Activated CD8-positive, alpha-beta memory T cell treated with anti-CD3 and anti-CD28 coated beads for 4 hours (primary cell): ENCODE measurements at places on chromosomes 4 and X.

- DNase-seq = no peak
Observed at GRCh38 chrX:52425775-52426174, 57.0 kb downstream of the XAGE2 start.

GRCh38 chr4:166896254-166896653, 338.0 kb downstream of the SPOCK3 start:
- no peak for DNase-seq

DNA sequence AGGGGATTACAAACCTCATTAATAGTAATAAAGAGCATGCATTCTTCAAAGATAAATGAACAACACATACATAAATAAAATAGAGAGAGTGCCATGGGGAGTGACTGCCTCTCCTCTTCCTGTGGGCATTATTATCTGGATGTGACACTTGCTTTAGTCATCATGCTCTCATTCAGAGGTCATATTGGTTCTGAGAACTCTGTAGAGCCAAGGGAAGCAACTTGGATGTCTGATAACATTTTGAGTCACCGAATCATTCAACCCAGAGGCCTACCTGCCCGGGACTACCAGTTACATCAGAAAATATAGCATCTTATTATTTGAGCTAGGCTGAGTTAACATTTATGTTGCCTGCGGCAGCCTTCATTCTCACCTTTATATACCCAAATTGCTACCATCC, 489.5 kb downstream of the STIM2 start:
- no peak for DNase-seq

- no peak for DNase-seq
Observed at GRCh38 chr4:8451440-8452182, 11.0 kb downstream of the TRMT44 start.

GRCh38 chrX:124555036-124555595, 208.8 kb downstream of the SH2D1A start:
- no peak for DNase-seq

DNA sequence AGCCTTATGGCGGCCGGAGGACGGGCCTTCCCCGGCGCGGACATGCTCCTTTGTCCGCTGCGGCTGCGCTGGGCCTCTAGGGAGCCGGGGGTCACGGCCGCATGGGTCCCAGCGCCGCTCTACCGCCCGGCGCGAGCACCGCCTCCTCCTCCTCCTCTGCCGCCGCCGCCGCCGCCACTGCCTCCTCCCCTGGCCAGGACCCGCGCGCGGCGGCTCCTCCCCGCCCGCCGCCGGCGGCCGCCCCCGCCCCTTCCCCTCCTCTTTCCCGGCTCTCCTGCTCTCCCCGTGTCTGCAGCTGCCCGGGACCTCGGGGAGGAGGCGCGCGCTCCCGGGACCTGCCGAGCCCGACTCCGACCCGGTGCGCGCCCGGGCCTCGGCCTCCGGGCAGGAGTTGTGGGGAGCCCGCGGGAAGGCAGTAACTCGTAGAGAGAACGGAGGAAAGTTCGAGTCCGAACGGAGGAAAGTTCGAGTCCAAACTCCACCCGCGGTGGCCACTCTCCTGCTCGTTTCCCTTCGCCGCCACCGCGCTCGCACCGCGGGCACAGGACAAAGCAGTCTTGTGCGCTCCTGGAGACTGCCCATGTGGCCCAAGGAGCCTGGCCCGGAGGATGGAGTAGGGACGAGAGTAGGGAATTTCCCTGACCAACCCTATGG, at the start of gene ADGRA3:
TSS of gene ADGRA3 (minus strand) at position 179 of the 654 bp plus-strand sequence. CDS start 282 bp downstream, outside the sequence.
- DNase-seq = no peak

- DNase-seq = no peak
Observed at GRCh38 chr4:156593464-156593863, 378.1 kb downstream of the PDGFC start.

DNA sequence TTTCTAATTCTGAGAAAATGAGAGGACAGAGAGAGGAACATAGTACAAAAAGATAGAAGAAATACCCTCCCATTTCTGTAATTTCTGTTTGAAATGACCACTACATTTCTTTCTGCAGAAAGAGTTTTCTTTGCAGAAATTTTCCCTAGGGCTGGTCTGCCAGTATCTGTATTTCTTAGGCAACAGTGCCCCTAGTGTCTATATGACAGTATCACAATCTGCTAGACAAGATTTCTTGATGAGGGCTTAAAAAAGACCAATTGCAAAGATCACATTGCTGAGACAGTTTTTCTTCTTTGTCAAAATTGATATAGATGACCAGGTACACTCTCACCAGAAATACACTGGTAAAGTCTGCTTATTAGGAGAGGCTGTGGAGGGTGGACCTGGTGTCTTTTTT, 81.0 kb upstream of the ZDHHC15 start:
- DNase-seq = no peak

GRCh38 chr4:2932321-2932950, 30.8 kb downstream of the NOP14 start:
- DNase-seq = no peak

GRCh38 chr4:24578364-24578763, 6.0 kb downstream of the DHX15 start:
- DNase-seq = no peak

GRCh38 chr4:3871181-3871852, 105.1 kb downstream of the ADRA2C start:
- no peak for DNase-seq

DNA sequence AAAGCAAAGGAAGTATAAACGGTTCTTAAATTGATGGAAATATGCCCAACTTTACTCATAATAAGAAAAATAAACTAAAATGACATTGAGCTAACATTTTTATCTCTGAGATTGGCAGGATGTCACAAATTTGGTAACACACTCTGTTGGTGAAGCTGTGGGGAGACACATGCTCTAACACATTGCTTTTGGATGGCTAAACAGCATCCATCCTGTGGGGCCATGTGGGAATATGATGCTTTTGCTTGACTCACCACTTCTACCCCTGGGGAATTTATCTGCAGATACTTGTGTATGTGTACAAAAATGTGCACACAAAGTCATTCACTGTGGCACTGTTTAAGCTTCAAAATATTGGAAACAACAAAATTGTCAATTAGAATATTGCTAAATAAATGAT, 100.2 kb downstream of the ANAPC4 start:
- DNase-seq = no peak

GRCh38 chr4:78292341-78292740, 235.2 kb downstream of the FRAS1 start:
- no peak for DNase-seq

- no peak for DNase-seq
Observed at GRCh38 chr4:39255871-39256270, 73.5 kb downstream of the WDR19 start.

- no peak for DNase-seq
Observed at GRCh38 chr4:126756050-126756829, 876.5 kb upstream of the INTU start.

DNA sequence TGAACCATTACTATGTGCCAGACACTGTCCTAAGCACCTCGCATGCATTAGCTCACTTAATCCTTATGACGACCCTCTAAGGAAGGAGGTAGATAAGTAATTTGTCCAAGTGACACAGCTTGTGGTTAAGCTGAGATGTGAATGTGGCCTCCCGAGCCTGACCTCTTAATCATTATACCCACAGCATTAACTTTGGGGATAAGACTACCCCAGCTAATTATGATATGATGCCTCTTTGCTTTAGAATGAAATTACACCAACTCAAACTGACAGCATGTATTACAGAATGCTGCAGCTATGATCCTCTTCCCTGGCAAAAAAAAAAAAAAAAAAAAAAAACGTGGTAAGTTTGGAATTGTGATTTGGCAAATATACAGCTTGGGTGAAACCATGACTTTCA, 53.5 kb downstream of the APBB2 start:
- DNase-seq = no peak

DNA sequence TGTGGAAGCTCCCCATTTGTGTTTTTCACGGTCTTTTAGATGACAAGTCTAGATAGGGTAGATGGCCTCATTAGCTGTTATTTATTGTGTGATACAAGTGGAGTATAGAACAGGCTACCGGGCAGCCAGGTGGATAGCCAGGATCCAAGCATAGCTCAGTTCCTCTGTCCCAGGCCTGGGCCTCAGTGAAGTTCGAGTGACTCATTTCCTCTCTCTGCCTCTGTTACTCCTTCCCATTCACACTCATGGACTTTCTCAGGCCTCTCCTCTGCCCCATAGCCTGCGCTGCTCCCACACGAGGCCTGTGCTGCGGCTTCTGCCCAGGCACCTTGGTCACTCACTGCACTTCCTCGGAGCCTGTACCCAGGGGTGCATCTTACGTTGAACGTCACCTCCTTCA, 54.5 kb downstream of the TENM3 start:
- DNase-seq = no peak

DNA sequence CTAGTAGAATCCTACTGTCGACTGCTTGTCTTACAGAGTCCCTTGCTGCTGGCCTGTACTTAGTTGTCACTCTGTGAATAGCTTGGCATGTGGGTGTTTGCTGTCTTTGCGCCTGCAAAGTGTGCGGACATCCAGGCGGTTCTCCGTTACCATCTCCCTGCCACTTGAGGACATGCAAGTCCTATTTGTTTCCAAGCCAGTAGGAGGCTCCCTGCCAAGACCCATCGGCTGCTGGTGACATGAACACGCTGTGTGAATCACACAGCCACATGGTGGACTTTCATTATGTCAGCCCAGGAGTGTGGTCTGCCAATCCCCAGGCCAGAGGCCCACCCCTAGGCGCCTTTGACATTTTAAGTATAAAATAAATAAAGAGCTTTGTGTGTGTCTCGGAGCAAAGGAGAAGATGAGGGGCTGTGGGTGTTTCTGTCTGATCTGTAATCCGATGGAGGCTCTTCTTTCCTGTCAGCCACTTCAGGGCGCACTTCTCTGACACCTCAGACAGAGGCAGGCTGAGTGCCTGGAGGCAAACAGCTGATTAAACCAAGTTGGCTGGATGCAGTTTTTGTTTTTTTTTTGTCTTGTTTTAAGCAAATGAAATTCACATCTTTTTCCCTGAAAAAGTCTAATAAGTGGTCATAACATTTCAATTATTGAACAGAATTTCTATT, 51.5 kb downstream of the ALPK1 start:
- DNase-seq = no peak

- DNase-seq = no peak
Observed at GRCh38 chr4:1611501-1611870, 72.6 kb downstream of the FAM53A start.

DNA sequence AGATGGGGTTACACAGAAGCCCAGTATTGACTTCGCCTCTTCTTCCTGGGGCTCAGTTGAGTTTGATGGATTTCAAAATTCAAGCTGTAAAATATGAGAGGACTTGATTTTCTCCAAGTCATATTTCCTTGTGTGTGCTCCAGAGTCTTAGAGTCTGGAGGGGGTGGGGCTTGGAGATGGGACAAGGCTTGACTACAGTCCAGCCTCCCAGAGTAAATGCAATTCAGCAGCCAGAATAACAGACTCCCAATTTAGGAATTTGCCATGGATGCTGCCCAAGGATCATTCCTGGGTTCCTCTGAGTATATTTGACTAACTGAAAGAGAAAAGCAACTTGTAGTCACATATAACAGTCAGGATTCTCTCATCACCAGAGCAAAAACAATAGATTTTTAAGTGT, 53.7 kb upstream of the RBPJ start:
- no peak for DNase-seq

GRCh38 chrX:143472347-143472938, 44.8 kb downstream of the SPANXN3 start:
- DNase-seq = no peak

GRCh38 chrX:119990556-119991004, 47.0 kb upstream of the NKAP start:
- DNase-seq = no peak

- DNase-seq = no peak
Observed at GRCh38 chr4:113643505-113643904, 118.0 kb downstream of the CAMK2D start.

DNA sequence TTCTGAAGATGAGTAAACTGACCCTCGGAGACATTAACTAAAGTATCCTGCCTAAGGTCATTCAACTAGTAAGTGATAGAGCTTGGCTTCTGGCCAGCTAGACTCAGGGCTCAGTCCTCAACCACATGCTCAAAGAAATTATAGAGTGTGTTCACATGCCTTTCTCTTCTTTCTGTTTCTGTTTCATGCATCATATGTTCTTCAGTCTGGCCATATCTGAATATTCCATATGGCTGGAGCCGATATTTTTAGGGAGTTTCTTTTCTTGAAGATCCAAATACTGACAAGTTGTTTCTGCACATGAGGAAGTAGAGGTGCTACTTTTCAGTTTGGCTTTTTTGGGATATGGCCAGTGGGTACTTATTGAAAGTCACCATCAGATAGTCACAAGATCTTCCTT, 44.9 kb downstream of the MMRN1 start:
- no peak for DNase-seq

- DNase-seq = no peak
Observed at GRCh38 chr4:21801661-21802385, 146.7 kb downstream of the KCNIP4 start.

DNA sequence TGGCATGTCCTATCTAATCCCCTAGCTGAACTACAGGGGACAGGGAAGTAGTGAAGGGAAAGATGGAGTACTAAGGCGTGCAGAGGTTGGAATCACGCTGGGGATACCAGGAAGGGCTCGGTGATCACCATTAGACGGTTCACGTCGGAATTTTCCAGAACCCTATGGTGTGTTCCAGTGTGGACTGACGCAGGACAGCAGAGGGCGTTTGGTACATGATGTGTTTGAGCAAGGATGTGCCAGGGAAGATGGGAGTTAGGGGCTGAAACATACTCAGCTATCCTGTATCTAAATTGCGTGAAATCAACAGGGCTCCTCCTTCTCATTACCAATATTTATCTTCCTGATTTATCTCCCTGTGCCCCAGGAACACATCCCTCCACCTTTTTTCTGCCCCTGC, 33.7 kb downstream of the PRPS2 start:
- DNase-seq = no peak

- DNase-seq = no peak
Observed at GRCh38 chr4:181593703-181594102, 649.5 kb upstream of the TENM3 start.

DNA sequence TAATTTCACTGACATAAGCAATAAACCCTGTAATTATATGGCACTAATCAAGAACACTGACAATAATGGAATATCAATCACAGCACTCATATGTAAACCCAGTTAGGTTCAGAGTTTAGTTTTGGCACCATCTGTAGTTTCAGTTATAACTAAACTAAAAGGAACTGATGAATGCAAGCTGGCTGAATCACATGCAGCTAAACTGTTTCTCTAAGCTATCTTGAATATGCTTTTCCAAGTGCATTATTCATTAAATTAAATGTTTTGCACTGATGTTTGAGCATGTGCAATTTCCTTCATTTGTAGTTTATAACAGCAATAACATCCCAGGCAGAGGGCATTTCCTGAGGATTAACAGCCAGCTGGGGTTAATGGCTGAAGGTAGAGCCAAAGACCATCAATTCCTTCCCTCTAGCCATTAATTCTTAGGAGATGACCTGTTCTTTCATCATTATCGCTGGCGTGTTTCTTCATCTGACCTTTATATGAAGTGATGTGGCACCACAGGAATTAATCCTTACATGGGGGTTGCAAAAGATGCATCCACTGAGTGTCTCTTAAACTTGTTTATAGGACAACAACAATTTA, 562.8 kb upstream of the IGFBP7 start:
- no peak for DNase-seq
